ENCODE measurements at places on chromosomes 11 and 22.

- peak; percentile 8 for DNase-seq
These were observed 1220.2 kb downstream of the JRKL start for GRCh38 chr11:97610000-97610399.

DNA sequence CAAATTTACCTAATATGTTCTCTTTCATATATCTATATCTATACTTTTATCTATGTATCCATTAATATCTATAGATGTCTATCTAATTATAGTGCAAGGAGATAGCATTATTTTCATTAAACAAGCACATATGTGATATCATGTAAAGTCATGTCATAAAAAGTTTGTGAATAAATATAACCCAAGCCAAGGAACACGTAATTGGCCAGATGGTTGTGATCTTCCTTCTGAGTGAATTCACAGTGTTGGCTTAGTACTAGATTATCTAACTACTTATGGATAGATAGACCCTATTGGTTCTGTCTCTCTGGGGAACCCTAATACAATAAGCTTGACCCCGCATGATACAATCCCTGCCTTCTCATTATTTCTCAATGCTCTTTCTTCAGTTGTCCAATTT, 484.4 kb downstream of the LRRC4C start:
- no peak for DNase-seq

- no peak for DNase-seq
These were observed 14.8 kb downstream of the FSHB start for GRCh38 chr11:30245621-30246020.

DNA sequence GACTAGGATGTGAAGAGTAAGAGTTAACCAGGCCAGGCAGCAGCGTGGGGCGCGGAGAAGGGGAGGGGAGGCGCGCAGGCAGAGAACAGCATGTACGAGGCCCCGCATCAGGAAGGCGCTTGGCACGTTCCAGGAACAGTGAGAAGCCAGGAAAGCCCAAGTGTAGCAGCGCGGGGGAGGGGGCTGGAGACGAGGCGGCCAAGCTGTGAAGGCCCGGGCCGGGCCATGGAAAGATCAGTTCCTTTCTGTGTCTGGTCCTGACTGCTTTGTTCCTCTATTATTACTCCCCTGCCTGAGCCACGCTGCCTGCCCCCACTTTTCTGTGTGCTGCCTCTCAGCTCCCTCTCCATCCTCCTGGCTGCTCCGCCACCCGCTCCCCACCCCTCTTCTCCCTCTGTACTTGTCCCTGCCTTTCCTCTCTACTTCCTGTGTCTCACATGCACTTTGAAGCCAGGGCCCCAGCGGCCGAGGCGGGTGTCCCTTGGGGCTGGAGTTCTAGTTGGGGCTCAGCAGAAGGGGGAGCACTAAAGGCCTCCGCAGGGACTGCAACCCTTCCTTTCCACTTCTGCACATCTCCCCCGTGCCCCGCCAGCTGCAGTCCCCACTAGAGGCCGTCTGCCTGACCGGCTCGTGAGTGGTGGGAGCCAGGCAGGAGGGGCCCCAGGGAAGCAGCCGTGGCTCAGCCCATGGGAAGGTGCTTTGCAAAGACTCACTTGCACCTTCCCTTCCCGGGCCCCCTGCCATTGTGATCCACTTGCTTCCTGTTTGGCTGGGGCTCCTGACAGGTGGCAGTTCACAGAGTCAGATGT, 63.7 kb downstream of the PRDM11 start:
- peak; percentile 77 for DNase-seq

DNA sequence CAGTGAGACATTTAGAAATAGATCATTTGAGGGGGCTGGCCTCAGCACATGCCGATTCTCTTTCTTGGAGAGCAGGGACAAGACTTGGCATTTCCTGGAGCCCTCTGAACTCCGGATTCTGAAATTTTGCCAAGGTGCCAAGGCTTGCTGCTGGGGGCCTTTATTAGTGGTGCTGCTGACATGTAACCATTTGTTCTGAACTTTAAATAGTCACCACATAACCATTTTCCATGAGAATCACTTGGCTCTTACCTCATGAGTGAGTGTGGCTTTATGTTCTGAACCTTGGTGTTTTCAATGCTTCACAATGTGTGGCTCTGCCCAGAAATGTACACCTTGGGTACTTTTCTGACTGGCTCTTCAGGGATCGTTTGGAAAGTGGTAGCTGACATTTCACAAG, 33.3 kb downstream of the SYT13 start:
- DNase-seq, result no peak

GRCh38 chr11:58580311-58580710, 1.4 kb downstream of the ZFP91 start:
- DNase-seq, result no peak

DNA sequence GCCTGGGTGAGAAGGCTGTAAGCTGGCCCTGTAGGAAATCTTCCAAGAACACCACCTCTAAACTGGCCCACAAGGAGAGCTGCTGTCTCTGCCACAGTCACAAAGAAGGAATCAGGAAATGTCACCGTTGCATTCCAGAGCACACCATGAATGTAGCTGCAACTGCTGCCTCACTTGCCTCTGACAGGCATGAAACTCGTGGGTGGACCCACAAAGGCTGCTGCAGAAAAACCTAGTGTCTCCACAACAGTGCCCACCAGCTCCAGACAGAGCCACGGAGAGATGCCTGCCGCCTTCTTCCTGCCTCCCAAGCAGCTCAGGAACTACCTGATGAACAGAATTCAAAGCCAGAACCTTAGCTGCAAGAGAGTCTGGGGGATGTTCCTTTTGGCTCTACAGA, 10.5 kb downstream of the DNAJB13 start:
- DNase-seq, result no peak

DNA sequence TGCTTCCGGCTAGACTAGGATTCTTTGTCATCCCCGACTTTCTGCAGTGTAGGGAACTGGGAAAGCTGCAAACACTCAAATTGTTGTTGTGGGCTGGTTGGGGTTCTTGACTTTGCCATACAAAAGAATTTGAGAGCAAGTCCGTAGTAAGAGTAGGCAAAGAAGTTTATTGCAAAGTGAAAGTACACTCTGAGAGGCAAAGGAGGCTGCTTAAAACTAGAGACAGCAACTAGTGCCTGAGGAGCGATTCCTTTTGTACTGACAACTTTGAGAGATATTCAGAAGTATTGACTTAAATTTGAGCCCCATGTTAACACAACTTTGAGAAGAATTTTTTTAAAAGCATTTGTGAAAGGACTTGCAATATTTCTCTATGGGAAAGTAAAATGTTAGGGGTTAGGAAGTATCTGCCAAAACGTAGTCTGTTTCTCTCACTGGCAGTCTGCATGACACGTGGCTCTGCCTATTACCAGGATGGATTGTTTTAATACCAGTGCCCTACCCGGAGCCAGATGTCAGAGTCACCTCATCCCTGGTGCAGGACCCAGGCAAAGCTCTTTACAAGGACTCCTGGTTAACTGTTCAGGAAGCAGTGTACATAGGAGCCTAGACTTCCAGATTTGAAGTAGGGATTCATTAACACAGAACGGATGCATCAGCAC, 85.0 kb upstream of the CLPB start:
- no peak for DNase-seq

Data from KBM-7 (cell line).